ENCODE measurements at places on chromosomes 12 and 14. TPM values are rescaled to one million over a fixed set of nuclear protein-coding genes. Genes with fewer than 3 reads are reported as not detected.

DNA sequence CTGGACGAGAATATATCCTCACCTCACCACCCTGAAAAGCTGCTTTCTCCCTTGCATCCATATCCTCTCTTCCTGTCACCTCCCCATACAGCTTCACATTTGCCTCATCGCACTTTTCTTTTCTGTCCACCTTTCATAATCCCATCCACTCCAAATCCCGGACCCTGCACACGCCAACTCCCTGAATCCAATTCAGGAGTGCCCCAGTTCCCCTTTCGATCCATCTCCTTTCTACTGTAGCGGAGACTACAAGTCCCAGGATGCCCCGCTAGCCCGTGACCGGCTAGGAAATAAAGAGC lies 2.5 kb downstream of the TMEM253 start:
- no peak for DNase-seq

NRL gene
- total RNA-seq, result 1.5 TPM

GRCh38 chr12:104555648-104556047 lies 98.9 kb downstream of the CHST11 start:
- DNase-seq, result no peak

DNA sequence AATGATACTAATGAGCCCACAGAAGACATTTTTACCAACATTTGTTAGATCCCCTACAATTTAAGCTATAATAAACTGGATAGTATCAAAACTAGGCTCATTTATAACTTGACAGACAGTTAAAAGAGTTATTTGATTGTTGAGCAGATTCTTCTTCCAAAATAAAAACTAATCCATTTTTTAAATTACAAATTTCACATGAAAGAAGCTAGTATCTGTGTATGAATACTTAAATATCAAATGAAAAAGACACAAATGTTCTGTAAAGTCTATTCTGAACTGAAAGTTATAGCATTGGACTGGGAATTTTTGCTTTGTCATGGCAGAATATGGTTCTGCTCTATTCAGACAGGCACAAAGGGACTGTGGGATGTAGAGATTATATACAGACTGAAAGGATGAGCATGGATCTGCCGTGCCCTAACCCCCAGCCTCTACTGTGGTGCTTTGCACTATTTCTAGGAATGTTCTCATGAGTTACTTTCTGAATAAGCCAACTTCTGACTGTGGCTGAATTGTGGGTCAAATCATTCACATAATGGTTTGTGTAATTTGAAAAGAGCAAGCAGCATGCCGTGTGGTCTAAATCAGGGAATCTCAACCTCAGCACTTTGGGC lies 352.7 kb downstream of the KCNH5 start:
- DNase-seq, result no peak

GRCh38 chr12:62640910-62641448 lies 174.4 kb downstream of the MON2 start:
- no peak for DNase-seq

C12orf54 gene
- not detected for total RNA-seq

DNA sequence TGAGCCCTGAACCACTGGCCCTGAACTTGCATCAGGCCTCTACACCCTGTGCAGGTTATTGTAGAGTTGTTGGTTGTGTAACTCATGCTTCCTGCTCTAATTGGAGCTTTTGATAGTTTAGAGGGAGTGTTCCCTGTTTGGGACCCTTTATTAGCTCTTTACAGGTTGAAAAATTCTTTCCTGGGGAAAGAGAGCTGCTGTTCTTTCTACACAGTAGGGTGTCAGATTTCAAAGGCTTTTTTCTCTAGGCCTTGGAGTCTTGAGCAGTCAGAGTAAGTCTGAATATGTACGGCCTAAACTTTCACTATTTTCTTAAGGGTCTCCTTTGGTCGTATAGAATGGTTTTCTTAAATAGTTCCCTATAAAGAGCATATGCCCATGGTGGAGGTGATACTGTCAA lies 60.8 kb upstream of the NEDD1 start:
- no peak for DNase-seq

- no peak for DNase-seq
Observed at GRCh38 chr12:106919910-106920544, 35.7 kb upstream of the TMEM263 start.

BEGAIN gene
- 1.4 TPM for total RNA-seq

GRCh38 chr12:131371401-131372170 lies 339.3 kb upstream of the SFSWAP start:
- DNase-seq, result no peak

FAM90A1 gene
- 0.49 TPM for total RNA-seq

AGAP2 gene
- total RNA-seq, result 0.92 TPM

PRB2 gene
- not detected for total RNA-seq

GRCh38 chr12:50387972-50388478 lies 8.4 kb downstream of the FAM186A start:
- DNase-seq, result no peak

HPD gene
- not detected for total RNA-seq

GRCh38 chr14:72961579-72962335 lies 35.5 kb downstream of the DCAF4 start:
- DNase-seq, result no peak

GRCh38 chr14:31235462-31235861 lies 27.9 kb upstream of the HECTD1 start:
- no peak for DNase-seq

DNA sequence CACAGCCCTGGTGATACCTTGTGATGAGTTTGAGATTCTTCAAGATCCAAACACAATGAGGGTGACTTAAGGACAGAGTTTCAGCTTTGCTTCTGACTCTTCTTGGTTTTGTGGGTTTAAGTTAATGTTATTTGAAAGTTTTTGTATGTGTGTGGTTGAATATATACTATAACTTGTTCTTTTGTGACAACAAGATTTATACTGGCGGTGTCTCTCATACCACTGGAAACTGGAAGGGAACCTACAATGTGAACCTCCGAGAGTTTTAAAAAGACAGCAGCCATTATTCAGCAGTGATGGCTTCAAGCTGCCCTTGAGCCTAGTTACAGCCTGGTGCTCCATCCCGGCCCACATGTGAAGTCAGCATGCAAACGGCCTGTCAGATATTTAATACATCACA lies 87.9 kb upstream of the IGF1 start:
- no peak for DNase-seq

DNA sequence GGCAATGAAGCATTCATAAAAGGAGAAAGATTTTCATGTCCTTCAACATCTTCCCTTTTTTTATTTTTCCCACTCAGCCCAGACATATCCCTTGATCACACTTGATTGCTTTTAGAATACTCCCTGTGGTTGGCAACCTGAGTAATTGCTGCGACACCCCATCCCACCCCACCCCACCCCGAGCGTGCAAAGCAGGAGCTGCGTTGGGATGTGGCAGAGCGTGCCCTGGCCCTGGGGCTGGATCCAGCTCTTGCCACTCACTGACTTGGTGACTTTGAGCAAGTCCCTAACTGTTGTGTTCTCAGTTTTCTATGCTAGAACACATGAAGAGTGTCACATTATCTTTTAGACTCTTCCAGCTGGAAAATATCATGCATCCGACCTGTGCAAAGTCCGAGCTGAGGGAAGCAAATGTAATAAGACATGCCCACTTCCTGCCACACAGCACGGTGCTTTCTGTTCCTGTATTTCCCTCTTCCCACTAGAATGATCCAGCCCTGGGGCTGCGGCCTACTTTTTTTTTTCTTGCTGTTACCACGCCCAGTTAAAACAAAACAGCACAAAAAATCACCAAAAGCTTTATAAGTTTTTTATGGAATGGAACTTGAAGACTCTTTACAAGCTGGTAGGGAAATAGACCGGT lies 4.0 kb downstream of the ASCL4 start:
- DNase-seq, result peak; percentile 38

CACNA2D4 gene
- 5.9 TPM for total RNA-seq

- DNase-seq, result no peak
Observed at GRCh38 chr12:84874125-84874824, 38.3 kb downstream of the SLC6A15 start.

ATF1 gene
- total RNA-seq, result 36.4 TPM

DNA sequence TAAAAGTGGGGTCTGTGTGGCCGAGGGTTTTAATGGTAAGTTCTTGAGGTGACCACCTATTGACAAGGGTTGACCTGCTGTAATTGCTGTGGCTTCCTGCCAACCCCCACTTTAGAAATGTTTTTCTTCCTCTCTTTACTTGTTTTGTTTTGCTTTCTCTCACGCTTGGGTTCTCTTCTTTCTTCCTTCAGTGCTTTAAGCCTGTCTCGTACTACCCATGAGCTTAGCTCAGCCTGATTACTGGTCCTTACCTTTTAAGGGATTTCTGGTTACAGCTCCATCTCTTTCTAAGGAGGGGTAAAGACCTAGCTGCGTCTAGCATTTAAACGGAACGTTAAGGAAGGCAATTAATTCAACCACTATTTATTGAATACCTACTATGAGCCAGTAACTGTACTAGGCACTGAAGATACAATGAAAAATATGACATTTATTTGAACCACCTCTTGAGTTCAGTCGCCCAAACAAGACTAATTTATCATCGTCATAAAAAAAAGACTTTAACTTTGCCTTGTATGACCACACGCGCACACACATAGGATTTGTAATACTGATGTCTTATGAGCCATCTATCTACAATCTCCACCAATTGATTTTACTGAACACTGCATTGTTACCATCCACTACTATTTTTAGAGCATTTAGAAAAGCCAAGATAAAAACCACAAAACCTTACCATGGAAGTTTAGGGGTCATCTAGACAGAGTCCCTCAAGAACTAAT lies 888 bp upstream of the PPP1R12A start:
- DNase-seq, result no peak

GRCh38 chr14:67999290-67999689 lies 179.7 kb downstream of the RAD51B start:
- no peak for DNase-seq

DNA sequence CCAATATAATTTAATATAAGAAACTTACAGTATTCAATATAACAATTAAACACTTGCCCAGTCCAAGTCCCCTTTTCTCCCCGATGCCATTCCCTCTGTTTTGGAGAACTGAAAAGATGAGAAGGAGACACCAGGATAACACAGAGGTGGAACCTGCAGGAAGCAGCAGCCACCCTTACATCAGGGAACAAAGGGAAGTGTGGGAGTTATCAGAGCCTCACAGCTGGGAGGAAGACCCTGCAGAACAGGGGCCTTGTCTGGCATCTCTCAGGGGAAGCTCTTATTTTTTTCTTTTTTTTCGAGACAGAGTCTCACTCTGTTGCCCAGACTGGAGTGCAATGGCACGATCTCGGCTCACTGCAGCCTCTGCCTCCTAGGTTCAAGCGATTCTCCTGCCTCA lies 52.6 kb downstream of the CALM1 start:
- DNase-seq, result no peak

GRCh38 chr14:75450381-75451276 lies 22.8 kb downstream of the JDP2 start:
- DNase-seq, result peak; percentile 84

DPPA3 gene
- not detected for total RNA-seq

- no peak for DNase-seq
Observed at GRCh38 chr12:118151755-118152154, 15.8 kb downstream of the PEBP1 start.

DNA sequence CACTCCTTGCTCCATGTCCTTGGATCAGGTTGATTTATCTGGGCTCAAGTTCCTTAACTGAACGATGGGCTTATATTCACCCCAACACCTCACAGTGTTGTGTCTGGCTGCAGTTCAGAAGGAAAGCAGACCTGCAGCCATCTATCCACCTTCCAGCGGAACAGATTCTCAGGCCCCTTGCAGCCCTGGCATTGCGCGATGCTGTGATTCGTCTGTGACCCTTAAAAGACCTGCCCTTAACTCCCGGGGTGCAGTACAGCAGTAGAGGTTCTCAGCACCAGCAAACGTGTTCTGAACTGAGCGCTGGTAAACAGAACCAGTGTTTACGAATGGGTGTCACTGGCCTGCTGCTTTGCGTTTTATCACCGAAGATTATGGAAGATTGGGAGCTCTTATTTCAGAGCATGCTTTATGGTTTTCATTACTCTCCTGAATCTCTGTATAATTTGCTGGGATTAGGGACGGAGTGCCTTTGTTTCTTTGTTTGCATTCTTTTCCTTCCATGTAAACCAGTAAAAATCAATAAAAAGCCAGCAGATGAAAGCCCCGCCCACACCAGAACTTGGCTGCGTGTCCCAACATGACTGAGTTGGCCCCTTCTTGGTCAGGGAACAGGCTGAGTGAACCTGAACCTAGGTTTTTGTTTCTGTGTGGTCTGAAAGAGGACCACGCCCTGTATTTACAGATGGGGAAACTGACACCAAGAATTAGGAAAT lies 286.7 kb upstream of the CRY1 start:
- DNase-seq, result peak; percentile 16

REP15 gene
- total RNA-seq, result 53.9 TPM

PTGDR gene
- 19.6 TPM for total RNA-seq

LRRIQ1 gene
- total RNA-seq, result not detected

RNF34 gene
- total RNA-seq, result 36.7 TPM

TSPAN9 gene
- 7.1 TPM for total RNA-seq

GRCh38 chr12:122738571-122738970 lies 7.9 kb upstream of the HCAR1 start:
- DNase-seq, result no peak

- DNase-seq, result no peak
Observed at GRCh38 chr12:84124211-84124610, 788.4 kb downstream of the SLC6A15 start.

- peak; percentile 44 for DNase-seq
Observed at GRCh38 chr12:15278816-15279658, 43.3 kb upstream of the PTPRO start.

DNA sequence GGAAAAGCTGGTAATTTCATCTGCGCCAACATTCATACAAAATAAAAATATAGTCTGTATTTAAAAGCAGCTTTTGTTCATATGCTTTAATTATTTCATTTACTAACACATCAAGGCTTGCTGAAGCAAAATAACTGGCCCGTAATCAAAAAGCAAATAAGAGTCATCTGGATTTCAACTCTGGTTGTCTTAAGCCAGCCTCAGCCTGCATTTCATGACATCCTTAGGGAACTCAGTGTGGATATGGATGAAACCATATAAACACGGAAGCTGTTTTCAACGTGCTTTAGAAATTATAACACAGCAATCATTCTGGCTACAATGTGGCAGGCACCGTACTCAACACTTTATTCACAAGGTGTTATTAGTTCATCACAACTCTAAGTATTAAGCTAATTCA lies 852 bp downstream of the COX16 start:
- no peak for DNase-seq

DNA sequence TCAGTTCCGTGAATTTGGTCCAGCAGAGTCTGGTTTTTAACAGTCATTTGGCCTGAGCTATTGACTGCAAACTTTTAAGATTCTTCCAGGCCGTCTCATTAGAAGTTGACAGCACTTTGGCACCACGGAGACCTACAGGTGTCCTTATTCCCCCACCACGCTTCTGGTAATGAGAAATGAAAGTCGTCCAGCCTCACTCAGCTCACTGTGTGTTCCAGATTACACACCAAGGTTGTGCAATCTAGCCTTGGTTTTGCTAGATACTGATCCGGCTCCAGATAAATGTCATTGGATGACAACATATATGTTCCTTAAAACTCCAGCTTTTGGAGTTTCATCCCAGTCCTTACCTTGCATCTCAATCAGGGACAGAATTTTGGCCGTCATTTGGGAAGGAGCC lies 210.4 kb downstream of the CHST11 start:
- no peak for DNase-seq

FLRT2 gene
- 2.5 TPM for total RNA-seq
